ENCODE measurements at places on chromosomes 13 and 19.

- peak; percentile 10 for DNase-seq
Observed at GRCh38 chr19:8611877-8612806, 1.6 kb upstream of the ADAMTS10 start.

DNA sequence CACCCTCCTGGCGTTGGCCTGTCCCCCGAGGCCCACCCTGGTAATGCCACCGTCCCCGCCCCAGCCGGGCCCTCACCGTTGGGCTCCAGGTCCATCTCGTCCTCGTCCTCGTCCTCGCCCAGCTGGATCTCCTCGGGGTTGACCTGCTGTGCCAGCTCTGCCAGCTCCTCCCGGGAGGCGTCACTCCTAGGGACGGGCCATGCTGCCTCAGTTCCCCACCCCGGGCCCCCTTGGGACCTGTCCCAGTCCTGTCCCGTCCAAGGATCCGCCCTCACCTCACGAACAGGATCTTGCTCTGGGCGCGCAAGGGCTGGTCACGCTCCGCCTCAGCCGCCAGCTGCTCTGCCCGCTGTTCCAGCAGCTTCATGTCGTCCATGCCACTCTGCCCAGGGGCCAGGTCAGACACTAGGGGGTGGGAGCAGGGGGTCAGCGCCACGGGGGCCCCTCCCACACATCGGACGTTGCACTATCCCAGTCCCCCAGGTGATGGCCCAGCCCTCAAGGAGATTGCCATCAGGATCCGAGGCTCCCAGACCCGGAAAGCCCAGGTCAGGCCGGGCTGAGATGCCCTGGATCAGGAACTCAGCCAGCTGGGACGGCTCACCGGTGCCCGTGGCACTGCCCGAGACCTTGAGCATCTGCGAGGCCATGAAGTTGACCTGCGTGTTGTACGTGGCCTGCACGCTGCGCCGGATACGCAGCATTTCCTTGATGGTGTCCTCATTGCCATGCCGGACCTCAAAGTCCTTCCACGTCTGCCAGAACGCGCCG, 9.5 kb downstream of the XAB2 start:
- DNase-seq, result no peak

DNA sequence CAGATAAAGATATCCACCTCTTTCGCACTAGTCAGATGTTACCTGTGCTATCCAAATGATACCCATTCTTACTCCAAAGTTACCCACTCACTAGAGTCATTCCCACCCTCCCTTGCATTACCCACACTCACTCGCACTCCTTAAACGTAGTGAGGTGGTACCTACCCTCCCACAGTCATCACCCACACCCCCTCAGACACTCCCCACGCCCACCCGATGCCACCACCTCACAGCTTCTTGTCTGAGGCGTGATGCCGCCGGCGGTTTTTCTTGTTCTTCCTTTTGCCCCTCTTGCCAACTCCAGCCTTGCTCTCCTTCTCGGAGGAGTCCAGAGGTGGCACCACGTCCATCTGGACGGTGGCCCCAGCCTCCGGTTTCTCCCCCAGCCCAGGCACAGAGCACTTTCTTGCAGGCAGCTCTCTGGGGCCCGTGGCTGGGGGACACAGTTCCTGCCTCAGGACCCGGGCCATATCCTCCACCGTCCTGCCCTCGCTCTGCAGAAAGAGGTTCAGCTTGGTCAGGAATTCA, 1.2 kb downstream of the PNMA8C start:
- DNase-seq, result no peak

DNA sequence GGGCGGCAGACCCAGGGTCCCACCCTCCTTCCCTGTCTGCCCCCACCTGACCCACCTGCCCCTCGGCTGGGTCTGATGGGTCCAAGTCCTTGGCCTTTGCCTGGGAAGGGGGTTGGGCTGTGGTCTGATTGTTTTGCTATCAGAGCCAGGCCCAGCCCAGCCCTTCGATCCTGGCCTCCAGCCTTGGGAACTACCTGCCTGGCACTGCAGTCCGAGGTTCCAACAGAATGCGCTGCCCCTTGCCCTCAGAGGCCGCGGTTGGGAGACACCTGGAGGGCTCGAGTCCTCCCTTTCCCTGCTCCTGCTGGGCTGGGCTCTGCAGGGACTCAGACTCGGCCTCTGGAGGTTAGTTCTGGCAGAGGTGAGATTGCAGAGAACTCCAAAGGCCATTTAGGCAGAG, 1.6 kb downstream of the CCL25 start:
- DNase-seq, result no peak

DNA sequence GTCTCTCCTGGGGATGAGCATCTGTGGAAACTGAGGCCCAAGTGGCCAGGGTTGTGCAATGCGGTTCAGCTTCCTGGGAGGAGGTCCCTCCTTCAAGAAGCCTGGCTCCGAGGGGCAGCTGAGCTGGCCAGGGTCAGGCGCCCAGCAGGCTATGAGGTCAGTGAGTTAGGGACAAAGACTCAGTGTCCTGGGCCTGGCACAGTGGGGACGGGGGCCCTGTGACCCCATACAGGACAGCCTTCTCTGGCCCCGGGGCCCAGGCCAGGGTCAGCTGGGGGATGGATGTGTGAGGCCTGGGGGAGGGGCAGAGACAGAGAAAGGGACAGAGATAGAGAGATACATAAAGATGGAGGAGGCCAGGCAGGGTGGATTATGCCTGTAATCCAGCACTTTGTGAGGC, 3.0 kb upstream of the IL12RB1 start:
- no peak for DNase-seq

GRCh38 chr13:60312851-60313505, 84.0 kb upstream of the TDRD3 start:
- DNase-seq, result no peak

DNA sequence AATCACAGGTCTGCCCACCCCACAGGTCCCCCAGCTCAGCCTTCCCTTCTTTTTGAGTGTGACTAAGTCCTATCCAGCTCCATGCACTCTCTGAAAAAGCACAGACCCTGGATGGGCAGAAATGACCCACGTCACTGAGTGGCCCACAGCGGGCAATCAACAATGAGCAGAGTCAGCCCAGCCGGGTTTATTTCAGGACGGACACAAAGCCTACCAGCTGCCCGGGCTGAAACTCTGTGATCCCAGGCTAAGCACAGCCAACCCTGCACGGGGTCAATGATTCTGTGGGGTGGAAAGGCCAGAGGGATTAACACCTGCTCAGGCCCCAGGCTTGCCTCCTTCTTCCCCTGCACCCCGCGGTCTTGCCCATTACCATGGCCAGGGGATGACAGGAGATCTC, 8.4 kb downstream of the NAPA start:
- no peak for DNase-seq

GRCh38 chr13:112106478-112107141, 39.7 kb downstream of the SOX1 start:
- no peak for DNase-seq

DNA sequence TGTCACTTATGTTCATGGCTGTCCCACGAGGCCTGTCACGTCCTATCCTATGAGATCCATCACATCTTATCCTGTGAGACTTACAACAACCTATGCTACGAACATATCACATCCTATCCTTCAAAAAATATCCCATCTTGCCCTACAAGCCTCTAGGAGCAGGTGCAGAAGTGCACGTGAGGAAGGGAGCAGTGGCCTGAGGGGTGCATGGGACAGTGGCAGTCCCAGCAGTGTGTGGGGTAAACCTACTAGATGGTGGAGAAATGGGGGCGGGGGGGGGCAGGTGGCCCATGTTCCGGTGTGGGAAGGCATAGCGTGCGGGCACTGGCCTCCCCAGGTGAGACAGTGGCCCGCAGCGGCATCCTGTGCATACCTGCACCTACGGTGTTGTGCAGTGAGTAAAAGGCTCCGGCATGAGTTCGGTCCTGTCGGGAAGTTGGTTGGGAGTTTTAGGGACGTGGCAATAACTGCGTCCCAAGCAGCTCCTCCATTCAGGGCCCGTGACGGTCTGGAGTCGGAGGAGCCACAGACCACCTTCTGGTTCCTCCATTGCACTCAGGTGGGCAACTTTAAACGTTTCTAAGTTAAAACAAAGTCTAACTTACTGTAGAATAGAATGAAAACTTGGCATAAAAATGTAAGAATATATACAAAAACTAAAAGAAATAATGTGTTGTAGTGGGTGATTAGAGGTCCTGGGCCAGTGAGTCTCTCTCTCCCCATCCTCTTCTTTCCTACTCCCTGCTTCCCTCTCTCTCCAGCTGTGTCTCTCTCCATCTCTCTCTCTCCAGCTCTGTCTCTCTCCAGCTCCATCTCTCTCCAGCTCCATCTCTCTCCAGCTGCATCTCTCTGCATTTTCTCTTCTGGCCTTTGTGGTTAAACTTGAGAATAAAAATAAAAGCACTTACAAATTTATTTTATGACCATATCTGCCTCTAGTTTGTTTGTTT, 42.1 kb downstream of the ATP11A start:
- DNase-seq, result no peak

DNA sequence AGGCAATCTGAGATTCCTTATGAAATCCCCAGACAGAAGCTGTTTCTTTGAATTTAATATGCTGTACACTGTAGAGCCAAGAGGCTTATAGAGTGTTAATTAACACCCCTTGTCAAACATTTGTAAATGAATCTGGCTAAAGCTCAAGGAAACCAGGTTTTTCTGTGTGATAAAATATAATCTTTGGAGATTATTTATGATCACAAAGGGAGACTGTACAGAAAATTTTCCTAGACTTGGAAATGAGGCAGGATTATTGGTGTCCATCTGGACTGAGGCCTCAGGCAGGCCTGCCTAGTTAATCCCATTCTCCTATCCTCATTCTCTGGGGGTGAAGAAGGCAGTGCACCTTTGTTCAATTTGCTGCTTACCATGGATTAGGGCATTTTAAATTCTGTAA, 17.8 kb downstream of the KL start:
- DNase-seq, result no peak

DNA sequence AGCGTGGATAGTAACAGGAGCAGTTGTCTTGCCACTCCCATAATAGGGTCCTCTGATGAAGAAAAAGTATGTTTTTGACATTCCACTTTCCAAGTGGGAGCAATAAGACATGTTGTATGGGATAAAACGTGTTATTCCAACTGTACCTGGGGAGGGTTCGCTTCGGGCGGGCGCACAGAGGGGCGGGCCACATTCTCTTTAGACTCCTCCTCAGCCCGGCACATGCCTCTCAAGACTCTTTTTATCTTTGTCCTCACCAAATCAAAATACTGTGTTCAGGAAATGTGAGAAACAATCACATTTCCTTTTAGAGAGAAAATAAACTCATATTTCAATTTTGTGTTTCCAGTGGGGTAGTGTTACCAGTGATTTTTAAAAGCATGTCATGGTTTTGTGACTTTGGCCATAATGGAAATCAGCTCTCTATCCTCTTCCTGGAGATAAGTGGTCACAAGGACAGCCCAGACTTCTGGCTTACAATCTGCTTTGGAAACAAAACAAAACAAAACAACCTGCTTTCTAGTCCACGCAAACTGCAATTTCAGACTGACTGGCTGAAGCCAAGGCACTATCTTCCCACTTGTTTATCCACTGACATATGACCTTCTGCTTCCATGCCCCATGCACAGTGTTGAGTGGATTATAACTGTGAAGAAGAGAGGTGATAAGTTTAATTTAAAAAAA, 276.1 kb downstream of the NALCN start:
- no peak for DNase-seq

GRCh38 chr19:49114630-49115363, 627 bp downstream of the LIN7B start:
- peak; percentile 71 for DNase-seq

GRCh38 chr13:73189362-73189761, 130.6 kb downstream of the KLF5 start:
- DNase-seq, result no peak

DNA sequence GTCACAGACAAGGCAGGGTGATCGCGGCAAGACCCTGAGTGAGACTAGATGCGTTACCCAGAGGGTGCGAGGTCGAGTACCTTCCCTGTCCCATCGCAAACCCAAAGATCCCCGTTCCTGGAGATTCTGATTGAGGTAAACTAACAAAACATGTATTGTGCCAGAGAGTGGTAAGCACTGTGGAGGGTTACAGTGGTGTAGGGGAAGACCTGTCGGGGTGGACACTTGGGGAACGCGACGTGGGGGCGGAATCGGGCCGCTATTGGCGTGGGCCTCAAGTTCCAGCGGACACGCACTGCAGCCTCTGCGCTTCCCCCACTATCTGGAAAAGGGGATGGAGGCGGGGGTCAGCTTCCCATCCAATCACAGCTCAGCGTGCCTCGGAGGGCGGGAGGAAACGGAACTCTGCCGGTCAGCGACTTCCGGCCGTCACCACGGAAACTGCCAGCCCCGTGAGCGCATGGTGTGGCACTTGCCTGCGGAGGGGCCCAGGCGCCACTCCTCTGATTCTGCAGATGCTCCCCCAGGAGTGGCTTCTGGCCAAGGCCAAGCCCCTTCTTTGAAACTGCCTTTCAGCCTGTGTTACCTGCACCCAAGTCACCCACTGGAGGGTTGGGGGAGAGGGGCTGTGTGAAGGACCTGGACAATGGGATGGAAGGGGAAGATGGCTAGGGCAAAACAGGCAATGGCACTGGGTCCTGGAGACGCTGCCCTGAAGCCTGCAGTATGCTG, 1.0 kb upstream of the UBE2M start:
- peak; percentile 87 for DNase-seq

DNA sequence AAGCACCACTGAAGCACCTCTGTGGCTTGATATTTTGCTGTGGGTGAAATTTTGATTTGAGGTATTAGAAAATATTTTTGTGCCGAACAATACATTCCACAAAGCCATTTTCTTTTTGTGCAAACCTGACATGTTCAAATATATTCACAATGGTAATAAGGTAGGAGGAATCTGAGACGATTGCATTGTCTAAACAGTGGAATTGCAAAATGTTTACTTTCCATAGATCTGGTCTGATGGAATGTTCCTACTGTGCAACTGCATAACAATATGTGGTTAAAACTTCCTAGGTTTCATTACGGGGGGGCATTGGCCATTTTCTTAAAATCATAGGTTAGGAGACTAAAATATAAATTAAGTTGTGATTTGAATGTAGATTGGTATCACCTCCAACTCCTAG, 42.7 kb upstream of the AKAP11 start:
- no peak for DNase-seq

DNA sequence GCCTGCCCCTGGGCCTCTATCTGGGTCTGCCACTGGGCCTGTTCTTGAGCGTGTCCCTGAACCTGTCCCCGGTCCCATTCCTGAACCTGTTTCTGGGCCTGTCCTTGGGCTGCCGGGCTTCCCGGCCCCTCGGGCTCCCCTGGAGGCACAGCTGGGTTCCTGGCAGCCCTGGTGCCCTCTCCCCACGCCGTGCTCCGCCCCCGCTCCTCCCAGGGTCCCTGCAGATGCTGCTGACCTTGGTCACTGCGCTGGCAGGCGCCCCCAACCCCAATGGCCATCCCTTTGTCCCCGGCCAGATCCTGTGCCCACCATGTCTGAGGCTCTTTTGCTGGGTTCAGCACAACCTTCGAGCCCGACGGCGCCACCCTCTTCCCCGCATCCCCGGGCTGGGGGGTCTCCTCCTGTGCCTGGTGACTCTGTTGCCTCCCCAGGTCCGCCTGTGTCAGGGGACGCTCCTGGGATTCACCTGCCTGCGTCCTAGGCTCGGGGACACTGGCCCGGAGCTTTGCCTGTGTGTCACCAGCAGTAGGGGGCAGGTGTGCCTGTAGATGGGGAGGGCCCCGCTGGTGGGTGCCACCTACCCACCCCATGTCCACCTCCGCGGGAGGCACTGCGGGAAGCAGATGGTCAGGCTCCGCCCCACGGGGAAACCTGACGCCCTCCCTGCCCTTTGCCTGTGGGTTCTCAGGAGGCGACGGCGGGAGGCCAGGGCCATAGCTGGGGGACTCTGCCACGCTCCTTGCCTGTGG, 41.0 kb upstream of the GRTP1 start:
- DNase-seq, result no peak

- DNase-seq, result no peak
Observed at GRCh38 chr13:110811008-110811720, 97.7 kb downstream of the ING1 start.

Data from DND-41 (cell line).